ENCODE measurements at places on chromosomes 5 and 9.

DNA sequence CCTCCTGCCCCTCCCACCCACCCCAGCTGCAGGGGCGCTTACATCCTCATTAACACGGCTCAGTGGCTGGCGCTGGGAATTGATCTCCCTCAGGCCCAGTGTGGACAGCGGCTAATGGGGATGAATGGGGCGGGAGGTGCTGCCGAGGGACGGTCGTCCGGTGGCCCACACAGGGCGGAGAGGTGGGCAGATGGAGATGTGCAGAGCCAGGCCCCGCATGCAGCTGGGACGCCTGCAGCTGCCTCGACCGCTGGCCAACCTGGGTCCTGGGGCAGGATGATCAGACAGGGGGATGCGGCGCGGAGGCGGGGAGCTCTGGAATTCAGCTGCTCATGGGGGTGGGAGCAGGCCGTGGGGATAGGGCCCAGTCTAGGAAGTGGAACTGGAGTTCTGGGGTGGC lies 17.6 kb downstream of the TSPAN17 start:
- DNase-seq: no peak

DNA sequence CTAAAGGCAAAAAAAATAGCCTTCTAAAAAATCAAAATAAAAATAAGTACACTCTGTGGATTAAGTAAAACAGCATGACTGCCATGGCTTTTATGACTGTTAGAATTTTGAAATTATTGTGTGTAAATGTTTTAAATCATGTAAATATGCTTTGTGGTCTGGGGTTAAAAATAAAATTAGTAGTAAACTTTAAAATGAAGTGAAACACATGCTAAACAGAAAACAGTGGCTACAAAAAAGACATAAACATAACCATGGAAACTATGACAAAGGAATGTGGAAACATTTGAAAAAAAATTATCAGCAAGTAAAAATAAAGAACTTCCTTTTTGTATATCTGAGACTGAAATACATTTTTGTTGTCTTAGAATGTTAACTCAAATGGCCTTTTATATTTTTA lies 134.5 kb upstream of the SPEF2 start:
- DNase-seq: no peak

DNA sequence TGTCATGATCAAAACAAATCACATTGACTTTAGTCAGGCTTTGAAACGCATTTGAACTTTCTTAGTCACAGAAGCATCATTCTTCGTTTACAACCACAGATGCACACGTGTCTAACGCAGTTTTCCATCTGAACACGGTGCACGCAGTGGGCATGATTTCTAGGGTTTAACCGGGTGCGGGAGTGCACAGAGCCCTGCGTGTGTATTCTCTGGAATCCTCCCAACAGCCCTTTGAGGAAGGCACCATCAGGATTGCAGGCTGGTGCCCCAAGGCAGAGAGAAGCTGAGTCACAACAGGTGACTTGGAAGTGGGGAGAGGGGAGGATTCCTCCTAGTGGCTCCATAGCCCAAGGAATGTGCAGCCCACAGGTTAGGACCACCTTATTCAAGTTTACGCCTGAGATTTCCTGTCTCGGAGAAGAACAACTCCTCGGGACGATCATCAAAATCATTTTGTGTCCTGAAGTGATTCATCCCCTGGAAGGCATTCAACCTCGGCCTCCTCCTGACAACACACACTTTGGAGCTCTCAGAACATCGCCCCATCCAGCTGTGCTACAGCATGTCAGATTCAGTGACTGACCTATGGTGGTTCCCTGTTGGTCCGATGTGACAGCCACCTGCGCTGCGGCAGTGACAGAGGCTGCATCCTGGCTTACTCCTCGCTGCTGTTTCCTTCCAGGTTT lies 13.1 kb downstream of the ROPN1L start:
- DNase-seq: no peak

DNA sequence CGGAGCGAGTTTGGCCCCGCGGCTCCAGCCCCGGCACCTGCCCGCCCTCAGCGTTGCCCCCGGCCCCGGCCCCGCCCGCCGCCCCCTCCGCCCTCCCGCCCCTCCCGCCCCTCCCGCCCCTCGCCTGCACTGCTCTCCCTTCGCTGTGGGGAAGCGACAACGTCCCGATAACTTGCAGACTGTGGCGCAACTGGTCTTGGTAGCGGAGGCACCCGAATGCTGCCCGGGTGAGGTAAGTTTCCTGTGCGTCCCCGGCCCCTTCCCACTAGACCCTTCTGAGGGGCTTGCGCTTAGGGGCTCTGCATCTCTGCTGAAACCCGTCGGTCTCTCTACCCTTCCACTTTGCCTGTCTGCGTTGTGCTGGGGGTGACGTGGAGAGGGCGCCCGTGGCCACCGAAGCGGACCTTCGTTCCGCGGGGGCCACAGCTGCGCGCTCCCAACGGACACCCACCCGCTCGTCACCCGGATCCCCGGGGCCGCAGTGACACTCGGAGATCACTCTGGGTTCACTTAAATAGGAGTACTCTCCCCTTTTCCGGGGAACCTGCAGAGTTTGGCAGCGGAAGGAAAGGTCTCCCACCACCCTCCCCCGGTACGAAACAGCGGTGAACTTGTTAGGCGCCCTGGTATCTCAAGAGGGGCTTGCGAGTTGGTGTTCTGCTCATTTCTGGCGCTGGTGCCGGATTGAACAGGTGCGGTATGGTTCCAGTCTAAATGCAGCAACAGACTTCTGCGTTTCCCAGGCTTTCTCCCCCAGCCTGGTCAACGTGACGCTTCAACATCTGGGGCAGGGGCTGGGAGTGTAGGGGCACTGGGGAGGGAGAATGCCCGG lies 707 bp downstream of the PIP5K1B start:
- peak; percentile 18 for DNase-seq

GRCh38 chr9:112037281-112038016 lies 137.6 kb downstream of the SUSD1 start:
- peak; percentile 37 for DNase-seq
